ENCODE measurements at places on chromosomes 2 and 18.

DNA sequence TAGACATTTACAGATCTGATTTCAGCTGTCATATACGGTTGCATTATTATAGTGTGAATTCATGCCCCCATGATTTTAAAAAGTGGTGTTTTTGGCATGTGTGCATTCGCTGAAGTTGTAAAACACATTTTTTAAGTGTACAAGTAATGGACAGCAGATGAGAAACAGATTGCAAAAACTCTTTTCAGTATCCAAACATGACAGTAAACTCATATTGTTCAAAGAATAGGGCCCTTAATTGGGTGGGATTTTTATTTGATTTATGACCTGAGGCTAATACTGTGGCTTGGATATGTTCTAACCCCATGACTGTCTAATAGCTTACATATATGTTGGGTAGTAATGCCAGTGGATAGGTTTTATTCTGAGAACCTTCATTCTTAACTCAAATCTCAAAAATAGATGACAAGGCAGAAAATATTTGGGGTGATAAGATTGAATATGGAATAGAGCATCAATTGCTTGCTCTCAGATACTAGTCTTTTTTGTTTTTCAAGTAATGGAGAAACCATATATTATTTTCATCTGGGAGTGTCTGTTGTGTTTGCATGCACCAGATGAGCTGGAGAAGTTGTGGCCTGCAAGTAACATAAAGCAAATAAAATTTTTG, 118.6 kb downstream of the PARD3B start:
- no peak for DNase-seq

DNA sequence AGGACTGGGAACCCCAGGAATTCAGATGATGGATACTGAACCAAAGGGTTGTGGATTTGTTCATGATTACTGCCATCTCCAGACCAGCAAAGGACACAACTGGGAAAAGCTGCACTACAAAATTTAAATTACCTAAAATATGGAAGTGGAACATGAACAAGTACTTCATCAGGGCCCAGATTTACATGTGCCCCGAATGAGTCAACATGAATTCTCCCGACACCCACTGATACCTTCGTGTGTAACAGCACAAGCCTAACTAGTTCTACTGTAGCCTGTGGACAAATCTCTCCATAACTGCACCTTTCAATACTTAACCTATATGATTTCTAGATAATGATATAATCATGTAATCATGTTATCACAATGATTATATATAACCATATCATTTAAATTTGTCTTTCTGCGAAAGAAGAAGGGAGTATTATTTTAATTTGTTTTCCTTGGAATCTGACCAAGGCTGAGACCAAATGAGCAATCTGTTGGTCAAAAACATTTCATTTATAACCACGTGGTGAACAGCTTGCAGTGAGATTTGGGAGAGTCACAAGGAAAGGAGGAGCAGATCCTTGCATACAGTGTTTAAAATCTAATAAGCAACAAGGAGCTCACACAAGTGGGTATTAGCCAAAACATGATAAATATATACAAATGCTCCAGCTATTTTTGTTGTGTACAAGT, 70.5 kb downstream of the CACNB4 start:
- DNase-seq = no peak

- no peak for DNase-seq
These were observed 43.0 kb downstream of the TWIST2 start for GRCh38 chr2:238890618-238891456.

- DNase-seq = no peak
These were observed 51.6 kb downstream of the SRBD1 start for GRCh38 chr2:45559436-45559835.

- DNase-seq = no peak
These were observed 13.4 kb upstream of the EVA1A start for GRCh38 chr2:75574106-75574505.

DNA sequence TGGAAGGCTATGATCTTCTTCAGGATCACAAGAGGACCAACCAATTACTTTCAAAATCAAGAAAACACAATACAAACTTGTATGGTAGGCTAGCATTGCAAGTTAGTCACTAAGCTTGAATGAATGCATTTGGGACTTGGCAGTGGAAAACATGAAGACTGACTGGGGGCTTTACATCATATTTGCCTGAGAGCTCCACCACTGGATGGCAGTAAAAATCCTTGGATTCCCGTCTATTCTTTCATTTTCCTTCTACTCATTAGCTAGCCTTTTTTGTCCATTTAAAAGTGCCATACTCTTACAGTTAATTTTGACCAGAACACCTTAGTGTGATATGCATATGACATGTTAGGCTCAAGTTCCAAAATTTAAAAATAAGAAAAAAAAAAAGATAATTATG, 63.5 kb upstream of the RASGRP3 start:
- no peak for DNase-seq

DNA sequence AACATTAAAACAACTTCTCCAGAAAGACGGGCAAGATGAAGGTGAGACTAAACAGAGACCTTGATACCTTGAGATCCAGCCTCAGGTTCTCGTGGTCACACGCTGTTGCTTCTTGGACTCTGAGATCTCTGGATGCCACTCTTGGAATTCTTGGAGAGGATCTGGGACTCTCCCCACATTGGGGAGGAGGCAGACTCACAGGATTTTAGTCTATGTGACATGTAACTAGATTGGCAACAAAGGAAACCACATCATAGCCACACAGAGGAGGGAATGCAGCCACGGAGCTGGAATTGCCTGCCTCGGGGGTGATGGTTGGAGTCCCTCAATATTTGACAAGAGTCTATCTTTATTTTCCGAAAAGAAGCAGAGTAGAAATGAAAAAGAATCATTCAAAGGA, 78.8 kb upstream of the IGFBP5 start:
- no peak for DNase-seq

GRCh38 chr2:108193251-108193650, 46.5 kb upstream of the SULT1C3 start:
- DNase-seq = no peak

- no peak for DNase-seq
These were observed 161.9 kb downstream of the SUCLG1 start for GRCh38 chr2:84297155-84297554.

DNA sequence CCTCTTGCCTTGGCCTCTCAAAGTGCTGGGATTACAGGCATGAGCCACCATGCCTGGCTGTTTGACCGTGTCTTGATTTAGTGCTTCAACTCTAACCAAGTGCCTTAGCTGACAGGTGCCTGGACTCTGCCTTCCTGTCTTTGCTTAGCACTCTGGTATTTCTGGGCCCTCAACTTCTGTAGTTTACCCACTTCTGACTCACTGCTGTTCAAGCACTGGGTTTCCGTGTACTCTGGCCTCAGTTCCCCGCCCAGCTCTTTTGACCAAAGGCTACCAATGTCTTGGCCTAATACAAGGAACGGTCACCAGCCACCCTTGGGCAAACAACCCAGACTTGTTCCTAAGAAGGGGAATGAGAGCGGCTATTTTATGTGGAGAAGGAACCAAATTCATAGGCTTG, 35.7 kb upstream of the CABLES1 start:
- DNase-seq = no peak

GRCh38 chr2:127388423-127389164, 819 bp upstream of the MAP3K2 start:
- no peak for DNase-seq

DNA sequence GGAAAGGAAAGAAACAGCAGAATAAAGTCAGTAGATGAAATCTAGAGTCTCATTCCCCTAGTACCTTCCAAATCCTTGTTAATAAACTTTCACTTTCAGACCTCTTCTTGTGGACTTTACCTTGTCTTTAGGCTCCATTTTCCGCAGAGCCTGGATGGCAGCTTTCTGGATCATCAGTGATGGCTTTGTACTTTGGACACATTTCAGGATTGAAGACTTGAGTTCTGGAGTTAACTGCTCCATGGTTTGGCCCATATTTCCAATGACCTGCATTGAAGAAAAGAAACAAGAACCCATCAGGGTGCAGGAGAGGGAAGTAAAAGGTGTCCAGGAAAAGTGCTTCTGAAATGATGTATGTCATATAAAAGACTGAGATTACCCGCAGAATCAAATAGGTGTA, 14.4 kb downstream of the APOB start:
- no peak for DNase-seq

DNA sequence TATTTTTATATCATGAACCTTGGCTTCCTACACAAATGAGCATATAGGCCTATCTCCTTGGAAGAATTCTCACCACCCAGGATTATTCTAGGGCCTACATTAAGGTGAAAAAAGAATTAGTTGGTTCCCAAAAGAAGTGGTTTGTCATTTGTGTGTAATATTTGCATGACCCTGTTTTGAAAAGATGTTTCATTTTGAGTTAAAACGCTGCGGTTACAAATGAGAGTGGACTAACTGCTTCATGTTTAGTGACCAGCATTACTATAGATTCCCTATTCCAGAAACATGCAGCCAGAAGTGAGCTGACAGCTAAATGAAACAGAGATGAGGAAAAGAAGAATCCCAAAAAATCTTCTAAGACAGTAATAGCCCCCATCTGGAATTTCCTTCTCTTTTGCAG, 44.1 kb upstream of the TMEM178A start:
- DNase-seq = no peak

GRCh38 chr18:21242780-21243401, 859 bp downstream of the GREB1L start:
- no peak for DNase-seq

- no peak for DNase-seq
These were observed 947.2 kb downstream of the ERBB4 start for GRCh38 chr2:211591426-211591825.

DNA sequence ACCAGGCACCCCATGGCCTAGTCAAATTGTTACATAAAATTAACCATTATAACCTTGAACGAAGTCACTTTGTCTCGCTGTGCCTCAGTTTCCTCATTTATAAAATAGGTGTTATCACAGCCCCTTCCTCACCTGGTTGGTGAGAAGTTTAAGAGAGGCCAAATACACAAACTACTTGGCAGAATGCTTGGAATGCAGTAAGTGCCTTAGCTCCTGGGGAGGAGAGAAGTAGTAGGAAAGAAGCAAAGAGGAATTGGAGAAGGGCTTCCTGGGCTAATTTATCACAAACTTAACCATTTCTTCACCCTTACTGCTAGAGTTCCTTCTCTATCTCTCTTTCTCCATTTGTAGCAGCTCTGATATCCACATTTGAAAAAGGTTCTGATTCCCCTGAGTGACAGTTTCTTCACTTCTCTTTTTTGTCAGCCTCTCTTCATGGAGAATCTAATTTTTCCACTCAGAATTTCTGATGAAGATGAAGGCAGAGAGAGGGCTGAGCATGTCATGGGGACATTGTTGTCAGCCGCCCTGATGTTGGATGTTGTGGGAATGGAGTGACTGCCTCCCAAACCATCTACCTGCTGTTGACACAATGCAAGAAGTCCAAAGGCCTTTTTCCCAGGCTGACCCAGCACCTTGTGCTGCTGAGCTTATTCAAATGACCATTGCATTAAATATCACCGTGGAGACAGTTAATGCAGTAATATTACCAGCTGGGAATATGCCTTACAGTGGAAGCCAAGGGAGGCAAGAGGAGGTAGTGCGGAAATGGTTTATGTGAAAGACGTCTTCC, 60.4 kb downstream of the BOD1L2 start:
- no peak for DNase-seq

- no peak for DNase-seq
These were observed 71.4 kb downstream of the FHOD3 start for GRCh38 chr18:36368889-36369288.

Data from activated CD4-positive, CD25-positive, alpha-beta regulatory T cell (primary cell).